NCI-H2029 treated with DMSO at 0.1 percent for 48 hours (cell line): ENCODE measurements at places on chromosomes 2 and 18.

GRCh38 chr2:111900859-111901258 lies 2.5 kb downstream of the MERTK start:
- DNase-seq, result no peak

- no peak for DNase-seq
Measured at GRCh38 chr18:24669015-24669414, 208.6 kb downstream of the HRH4 start.

DNA sequence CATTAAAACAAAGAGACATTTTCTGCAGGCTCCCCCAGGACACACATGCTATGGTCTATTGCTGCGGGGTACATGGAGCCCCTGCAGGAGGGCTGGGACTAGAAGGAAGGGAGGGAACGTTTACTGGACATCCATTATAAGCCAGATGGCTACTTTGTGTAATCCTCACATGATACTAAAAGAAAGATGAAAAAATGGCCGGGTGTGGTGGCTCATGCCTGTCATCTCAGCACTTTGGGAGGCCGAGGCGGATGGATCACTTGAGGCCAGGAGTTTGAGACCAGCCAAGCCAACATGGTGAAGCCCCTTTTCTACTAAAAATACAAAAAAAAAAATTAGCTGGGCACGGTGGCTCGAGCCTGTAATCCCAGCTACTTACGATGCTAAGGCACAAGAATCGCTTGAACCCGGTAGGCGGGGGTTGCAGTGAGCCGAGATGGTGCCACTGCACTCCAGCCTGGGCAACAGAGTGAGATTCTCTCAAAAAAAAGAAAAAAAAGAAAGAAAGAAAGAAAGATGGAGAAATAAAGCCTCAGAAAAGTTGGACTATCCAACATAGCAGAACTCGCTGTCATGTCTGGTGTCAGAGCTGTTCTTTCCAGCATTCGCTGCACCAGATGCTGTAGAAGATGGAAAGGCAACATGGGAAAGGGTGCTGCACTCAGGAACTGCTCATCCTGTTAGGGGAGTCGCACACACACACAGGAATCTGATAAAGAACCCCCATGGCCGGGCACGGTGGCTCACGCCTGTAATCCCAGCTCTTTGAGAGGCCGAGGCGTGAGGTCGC lies 7.8 kb upstream of the MYCN start:
- no peak for DNase-seq

- no peak for DNase-seq
Measured at GRCh38 chr2:238803996-238804870, 43.7 kb upstream of the TWIST2 start.

DNA sequence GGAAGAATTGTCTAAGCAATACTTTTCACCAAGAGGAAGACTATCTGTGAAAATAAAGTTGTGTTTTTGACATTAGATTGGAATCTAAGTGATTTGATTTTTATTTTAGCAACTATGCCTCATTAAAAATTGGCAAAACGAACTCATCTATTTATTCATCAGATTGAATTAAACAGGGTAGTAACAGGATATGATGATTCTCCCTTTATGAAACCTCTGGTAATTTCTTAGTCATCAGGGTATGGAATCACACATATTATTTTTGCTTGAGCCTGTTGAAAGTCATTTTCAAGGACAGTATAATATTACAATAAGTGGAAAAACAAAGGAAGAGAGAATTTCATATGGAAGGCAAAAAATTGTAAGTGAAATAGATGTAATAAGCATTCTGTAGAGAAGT lies 22.0 kb downstream of the ZNF804A start:
- DNase-seq, result no peak

GRCh38 chr18:23887493-23887892 lies 127.1 kb upstream of the TTC39C start:
- peak; percentile 55 for DNase-seq

- DNase-seq, result no peak
Measured at GRCh38 chr18:31040686-31041270, 1.8 kb downstream of the DSC3 start.

- no peak for DNase-seq
Measured at GRCh38 chr2:170141865-170142264, 36.1 kb upstream of the MYO3B start.

DNA sequence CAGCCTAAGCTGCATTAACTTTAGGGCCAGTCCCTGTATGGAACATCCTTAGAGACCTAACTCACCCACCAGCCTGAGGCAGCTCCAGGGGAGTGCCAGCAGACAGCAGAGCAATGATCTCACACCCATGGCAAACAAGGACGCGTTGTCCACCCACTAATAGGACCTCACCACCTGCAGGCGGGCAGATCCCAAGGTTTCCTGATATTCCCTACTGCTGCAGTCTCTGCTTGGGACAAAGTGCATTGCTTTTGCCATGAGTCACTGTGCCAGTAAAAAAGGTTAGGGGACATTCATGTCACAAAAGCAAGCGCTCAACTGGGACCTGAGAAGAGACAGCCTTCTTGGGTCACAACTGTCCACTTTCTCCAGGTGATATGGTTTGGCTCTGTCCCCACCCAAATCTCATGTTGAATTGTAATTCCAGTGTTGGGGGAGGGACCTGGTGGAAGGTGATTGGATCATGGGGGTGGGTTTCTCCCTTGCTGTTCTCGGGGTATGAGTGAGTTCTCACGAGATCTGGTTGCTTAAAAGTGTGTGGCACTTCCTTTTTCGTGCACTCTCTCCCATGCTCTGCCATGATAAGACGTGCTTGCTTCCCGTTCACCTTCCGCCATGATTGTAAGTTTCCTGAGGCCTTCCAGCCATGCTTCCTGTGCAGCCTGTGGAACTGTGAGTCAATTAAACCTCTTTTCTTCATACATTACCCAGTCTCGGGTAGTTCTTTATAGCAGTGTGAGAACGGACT lies 160.2 kb downstream of the MIB1 start:
- DNase-seq, result no peak

GRCh38 chr2:234191819-234192407 lies 141.4 kb downstream of the SPP2 start:
- peak; percentile 81 for DNase-seq

GRCh38 chr2:99088017-99088416 lies 53.5 kb upstream of the C2orf15 start:
- DNase-seq, result no peak

- no peak for DNase-seq
Measured at GRCh38 chr2:16040271-16041010, 100.1 kb downstream of the MYCN start.

GRCh38 chr2:165687426-165688002 lies 106.5 kb downstream of the GALNT3 start:
- no peak for DNase-seq
